ENCODE measurements at places on chromosomes 12 and 14.

DNA sequence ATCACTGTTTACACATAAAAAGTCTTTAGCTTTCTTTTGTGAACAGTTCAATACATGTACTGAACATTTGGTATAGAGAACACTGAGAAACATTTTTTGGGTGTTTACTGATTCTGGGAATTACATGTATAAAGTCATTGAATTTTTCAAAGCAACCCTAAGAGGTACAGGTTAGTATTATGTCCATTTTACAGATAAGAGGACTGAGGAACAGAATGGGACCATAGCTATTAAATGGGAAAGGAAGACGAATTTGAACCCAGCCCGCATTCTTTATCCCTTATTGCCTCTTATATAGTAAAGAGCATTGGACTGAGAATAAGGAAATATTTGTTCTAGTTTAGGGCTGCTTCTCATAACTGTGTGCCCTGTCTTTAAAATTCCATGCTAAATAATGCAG, 889 bp upstream of the KANSL2 start:
- DNase-seq, result no peak

- no peak for DNase-seq
Measured at GRCh38 chr12:90305379-90305778, 596.7 kb upstream of the ATP2B1 start.

DNA sequence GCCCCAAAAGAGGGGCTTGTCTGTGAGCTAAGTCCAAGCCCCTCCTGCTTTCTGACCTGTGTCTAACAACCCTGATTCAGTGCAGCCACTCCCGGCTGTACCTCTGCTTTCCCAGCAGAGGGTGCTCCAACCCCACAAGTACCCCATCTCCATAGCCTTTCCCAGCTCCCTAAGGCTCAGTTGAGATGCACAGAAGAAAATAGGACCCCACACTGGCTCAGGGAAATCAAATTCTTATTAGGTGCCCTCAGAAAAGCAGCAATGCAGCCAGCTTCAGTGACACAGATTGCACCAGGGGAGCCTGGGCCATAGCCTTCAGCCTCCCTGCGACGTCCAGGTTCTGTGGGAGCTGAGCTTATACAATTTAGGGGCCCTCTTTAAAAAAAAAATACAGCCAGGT, 49.9 kb downstream of the LRRC74A start:
- DNase-seq, result peak; percentile 53

- no peak for DNase-seq
Measured at GRCh38 chr12:459430-460258, at the start of gene B4GALNT3. Gene B4GALNT3, plus strand, starts transcription at chr12:459939. Its CDS starts 438 bp downstream, at chr12:460377.

GRCh38 chr12:115204957-115205754, 521.2 kb upstream of the TBX3 start:
- no peak for DNase-seq

DNA sequence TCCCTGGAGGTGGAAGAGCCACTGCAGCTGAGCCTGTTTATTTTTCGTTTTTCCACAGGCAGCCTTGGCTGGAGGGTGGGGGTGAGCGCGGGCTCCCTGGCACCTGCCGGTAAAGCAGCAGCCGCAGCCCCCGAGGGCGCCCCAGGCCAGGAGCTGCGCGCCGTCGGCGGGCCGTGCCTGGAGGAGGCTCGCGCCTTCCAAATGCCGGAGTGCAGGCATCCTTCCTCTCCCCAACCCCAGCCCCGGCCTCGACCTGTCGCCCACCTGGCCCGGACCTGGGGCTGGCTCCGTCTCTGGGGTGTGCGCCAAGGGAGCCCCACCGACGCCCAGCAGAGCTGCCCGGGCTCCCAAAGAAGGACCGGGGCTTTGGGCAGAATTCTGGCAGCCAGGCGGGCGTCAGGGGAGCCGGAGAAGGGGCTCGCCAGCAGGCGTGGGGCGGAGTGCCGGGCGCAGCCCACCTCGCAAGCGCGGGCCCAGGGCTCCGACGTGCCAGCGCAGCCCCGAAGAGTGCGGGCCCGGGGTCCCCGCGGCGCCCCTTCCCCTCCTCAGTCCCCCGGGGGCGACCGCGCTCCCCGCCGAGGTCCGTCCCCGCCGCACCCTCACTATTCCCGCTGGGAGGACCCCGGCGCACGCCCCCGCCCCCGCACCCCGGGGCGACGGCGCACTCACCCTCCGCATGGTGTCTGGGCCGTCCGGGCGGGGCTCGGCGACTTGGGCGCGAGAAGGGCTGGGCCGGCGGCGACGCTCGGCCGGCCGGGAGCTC, 130.3 kb downstream of the NDUFA12 start:
- DNase-seq, result no peak

GRCh38 chr12:28035500-28035899, 63.0 kb upstream of the PTHLH start:
- DNase-seq, result no peak

- no peak for DNase-seq
Measured at GRCh38 chr12:57164966-57165625, 17.7 kb upstream of the LRP1-AS start.

DNA sequence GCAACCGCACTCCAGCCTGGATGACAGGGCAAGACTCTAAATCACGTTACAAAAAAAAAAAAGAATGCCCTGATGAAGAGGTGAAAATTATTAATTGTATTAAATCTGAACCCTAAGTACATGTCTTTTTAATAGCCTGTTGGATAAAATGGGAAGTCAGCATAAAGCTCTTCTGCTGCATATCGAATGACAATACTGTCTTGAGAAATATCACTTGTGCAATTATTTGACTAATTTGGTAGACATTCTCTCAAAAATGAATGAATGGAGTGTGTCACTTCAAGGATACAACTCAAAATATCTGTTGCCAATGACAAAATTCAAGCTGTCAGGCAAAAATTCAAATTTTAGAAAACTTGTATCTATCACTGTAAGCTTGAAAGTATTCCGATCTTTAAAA, 38.9 kb downstream of the DNAI7 start:
- no peak for DNase-seq

GRCh38 chr12:4082809-4083403, 190.7 kb upstream of the CCND2 start:
- DNase-seq, result no peak

GRCh38 chr12:130806574-130806973, 32.5 kb downstream of the STX2 start:
- DNase-seq, result no peak

DNA sequence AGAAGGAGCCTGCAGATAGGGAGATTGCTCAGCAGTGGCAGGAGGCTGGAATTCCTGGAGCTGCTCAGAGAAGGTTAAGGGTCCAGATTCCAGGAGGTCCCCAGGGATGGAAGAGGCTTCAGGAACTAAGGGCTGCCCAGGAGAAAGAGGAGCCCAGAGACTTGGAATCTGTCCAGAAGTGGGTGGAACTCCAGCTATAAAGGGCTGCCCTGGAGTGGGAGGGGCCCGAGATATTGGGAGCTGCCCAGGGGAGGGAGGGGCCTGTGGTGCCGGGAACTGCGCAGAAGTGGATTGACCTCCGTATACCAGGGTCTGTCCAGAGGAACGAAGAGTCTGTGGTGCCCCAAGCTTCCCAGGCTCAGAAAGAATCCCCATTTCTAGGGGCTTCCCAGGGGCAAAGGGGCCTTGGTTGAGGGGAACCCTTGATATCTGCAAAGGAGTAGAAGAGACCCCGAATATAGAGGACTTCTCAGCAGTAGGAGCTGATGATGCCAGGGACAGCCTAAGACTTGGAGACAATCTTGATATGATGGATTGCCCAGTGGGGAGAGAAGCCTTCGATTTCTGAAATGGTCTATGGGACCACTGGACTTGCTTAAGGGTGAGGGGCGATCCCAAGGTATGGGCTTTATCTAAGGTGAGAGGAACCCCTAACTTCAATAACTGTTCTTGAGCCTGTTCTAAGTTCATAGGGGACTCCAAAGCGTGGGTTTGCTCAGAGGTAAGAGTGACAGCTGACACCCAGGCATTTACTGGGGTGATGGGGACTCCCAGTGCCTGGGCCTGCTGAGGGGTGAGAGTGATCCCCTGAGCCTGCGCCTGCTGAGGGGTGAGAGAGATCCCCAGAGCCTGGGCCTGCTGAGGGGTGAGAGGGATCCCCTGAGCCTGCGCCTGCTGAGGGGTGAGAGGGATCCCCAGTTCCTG, 45.0 kb downstream of the FAM186A start:
- no peak for DNase-seq

GRCh38 chr14:75295491-75296345, 17.1 kb downstream of the FOS start:
- DNase-seq, result peak; percentile 52

- no peak for DNase-seq
Measured at GRCh38 chr14:35387713-35388579, 16.6 kb downstream of the NFKBIA start.

GRCh38 chr14:70239802-70240201, 51.1 kb upstream of the SLC8A3 start:
- no peak for DNase-seq

DNA sequence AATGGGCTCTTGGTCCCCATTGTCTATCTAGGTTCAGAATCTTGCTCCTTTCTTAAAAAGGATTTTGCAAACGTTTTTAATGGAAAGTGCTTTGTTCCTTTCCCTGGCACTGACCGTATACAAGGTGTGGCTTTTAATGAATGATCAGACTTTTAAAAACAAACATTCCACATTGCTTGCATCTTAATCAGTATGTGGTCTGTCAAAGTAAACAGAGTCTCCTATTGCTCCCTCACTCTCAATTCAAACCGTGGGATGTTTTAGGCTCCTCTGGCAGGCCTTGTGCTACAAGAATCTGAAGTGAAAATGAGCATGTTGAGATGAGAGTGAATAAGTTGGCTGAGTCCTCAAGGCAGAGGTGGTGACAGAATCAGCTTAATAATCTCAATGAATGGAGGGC, 107.0 kb downstream of the VRK1 start:
- DNase-seq, result no peak

- DNase-seq, result no peak
Measured at GRCh38 chr12:120220838-120221575, 20.1 kb upstream of the RPLP0 start.

- DNase-seq, result no peak
Measured at GRCh38 chr12:102960766-102961465, 3.4 kb downstream of the ASCL1 start.

- DNase-seq, result no peak
Measured at GRCh38 chr12:91143206-91143605, 31.9 kb upstream of the LUM start.

DNA sequence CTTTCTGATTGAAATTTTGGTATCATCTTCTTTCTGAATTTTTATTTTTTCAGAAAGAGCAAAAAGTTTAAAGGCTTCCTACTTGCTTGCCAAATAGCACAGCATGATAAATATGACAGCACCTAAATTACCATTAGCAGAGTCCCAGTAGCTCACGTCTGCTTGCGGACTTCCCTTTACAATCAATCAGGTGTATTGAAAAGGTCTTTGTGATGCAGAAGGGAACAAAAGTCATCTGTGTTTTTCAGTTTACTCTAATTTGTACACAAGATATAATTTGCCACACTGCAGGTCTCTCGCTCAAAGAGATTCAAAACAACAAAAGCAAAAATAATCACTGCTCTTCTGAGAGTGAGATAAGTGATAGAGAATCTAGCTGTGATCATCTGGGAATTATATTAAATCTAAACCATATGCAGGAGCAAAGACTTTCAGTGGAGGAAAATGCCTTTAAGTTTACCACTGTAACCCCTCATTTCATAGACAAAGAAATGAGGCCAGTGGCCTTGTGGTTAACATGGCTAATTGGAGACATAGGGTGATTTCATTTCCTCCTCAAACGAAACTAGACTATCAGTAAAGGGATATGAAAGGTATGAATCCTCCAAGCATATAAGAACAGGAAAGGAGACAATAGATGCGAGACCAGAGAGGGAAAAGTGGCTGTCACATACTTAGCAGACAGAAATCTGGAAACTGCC, 240.8 kb upstream of the TMPO start:
- DNase-seq, result peak; percentile 34

DNA sequence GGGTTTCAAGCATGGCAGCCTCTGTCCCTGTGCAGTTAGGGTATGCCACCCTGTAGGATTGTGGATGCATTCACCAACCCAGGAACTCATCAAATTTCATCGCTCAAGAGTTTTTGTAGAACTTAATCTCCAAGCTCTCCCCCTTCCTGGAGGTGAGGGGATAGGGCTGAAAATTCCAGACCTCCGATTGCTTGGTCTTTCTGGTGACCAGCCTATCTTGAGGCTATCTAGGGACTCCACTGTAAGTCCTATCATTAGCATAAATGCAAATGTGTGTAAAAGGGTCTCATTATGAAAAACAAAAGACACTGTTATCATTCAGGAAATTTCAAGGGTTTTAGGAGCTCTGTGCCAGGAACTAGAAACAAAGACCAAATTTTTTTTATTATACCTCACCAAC, 244.0 kb downstream of the DUSP6 start:
- no peak for DNase-seq

Measured in Jurkat, Clone E6-1 (cell line).